ENCODE measurements at places on chromosomes 3 and 15.

DNA sequence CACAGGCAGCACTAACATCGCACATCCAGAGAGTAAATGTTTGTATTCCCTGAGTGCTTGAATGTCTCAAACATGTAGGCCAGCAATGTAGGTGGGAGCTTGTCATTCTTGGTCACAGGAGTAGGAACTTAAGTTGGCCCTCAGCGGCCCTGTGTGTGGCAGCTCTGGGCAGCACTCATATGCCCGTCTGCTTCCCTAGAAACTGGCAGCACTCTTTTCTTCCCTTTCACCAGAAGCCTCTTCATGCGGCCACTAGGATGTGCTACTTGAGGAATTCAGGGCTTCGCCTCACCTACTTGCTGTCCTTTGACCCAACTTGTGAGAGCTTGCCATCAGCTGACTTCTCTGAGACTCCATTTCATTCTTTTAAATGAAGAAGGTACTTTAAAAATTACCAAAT is 69.5 kb downstream of the TIPARP start:
- DNase-seq, result no peak

GRCh38 chr3:18656410-18656809 is 231.3 kb upstream of the SATB1 start:
- no peak for DNase-seq

GRCh38 chr3:111737706-111738086 is 121.4 kb upstream of the PHLDB2 start:
- DNase-seq, result no peak

- DNase-seq, result no peak
These were observed 758.1 kb downstream of the NAALADL2 start for GRCh38 chr3:175617247-175617646.

DNA sequence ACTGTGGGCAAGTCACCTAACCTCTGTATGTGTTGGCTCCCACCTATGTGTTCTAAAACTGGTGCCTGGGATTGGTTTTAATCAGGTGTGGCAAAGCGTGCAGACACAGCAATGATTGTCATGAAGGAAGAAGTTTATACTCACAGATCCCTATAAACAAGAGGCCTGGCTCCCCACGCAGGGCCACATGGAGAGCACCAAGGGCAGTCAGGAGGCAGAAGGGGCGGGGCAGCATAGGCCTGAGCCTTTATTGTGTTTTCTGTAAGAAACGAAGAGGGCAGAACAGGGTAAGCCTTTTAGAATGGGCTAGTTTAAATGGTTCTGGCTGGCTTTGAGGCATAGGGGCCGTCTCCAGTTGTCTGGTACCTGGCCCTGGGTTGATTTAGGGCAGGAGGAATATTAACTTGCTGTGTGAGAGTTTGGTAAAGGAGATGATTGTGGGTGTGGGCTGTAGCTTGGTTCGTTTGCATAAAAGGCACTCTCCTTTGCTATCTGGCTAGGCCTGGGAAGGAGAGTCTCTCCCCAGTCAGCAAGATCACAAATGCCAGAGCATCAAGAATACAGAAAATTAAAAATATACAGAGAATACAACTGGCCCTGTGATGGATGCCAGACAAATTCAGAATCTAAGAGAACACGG is 2.2 kb upstream of the FBXW12 start:
- no peak for DNase-seq

GRCh38 chr3:23202921-23203707 is at the start of gene UBE2E2:
UBE2E2 (plus strand) TSS chr3:23203327.
- DNase-seq, result peak; percentile 79

DNA sequence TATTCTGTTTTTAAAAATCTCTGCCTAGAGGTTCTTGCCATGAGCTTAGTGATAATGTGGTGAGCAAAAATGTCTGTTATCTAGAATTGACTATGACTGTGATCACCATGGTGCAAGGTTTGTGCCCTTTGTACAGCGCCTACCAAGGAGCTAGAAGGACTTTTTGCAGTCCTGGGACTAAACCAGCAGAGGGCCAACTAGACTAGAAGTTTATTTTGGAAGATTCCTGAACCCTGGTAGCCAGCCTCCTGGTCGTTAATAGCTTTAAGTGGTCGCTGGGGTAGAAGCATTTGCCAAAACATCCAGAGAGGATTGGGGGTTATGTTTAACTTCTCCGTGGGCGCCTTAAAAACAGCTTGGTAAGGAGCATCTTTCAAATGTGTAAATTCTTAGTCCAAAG is 7.8 kb downstream of the SCG5 start:
- no peak for DNase-seq

DNA sequence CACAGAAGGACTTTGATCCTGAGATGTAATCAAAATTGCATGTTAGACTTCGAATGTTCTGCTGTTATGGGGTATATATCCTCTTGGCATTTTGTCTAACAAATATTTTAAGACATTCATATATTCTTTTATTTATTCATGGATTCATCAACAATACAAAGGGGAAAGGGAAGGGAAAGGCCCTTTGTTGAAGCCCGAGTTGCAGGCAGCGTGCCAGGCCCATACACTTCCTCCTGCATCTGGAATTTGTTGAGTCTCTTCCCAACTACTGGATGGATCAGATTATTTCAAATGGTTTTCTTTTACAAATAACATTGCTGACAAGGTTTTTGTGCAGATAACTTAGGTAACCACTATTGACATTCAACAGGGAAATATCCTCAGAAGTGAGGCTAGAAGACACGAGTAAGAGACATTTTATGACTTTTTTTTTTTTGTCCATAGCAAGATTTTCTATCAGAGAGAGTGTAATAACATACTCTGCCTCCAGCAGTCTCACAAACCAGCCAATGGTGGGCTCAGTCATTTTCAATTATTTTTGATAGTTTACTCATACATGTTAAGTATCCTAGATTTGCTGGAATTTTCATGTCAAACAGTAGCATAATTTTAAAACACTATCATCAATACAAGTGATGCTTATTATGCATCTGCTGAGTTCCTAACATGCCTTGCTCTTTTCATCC is 94.3 kb downstream of the RPL39L start:
- no peak for DNase-seq

DNA sequence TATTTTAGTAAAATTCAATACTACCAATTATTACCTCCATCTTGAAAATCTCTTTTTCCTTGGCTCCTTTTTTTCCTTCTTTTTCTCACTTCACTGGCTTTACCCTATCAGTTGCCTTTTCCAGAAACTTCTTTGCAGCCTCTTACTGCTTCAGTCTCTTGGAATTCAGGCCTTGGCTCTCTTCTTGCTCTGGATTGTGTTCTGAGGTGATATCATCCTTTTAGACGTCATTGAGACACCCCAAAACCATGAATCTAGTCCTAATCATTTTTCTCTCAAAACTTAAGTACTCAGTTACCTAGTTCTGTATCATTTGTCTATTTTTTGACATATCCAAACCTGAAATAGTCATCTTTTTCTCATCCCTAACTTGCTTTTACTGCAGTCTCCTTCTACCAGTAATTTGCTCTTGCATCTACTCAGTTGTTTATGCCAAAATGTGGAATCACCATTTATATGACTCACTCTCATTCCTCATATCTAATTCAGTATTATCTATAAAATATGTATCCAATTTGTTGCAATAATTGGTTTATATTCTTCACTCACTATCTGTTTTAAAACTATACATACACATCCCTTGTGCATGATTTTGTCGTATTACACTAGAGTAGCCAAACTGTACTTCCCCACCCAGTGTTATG is 703.2 kb upstream of the CCDC54 start:
- no peak for DNase-seq

- DNase-seq, result no peak
These were observed 130.5 kb upstream of the MCTP2 start for GRCh38 chr15:94100863-94101262.

DNA sequence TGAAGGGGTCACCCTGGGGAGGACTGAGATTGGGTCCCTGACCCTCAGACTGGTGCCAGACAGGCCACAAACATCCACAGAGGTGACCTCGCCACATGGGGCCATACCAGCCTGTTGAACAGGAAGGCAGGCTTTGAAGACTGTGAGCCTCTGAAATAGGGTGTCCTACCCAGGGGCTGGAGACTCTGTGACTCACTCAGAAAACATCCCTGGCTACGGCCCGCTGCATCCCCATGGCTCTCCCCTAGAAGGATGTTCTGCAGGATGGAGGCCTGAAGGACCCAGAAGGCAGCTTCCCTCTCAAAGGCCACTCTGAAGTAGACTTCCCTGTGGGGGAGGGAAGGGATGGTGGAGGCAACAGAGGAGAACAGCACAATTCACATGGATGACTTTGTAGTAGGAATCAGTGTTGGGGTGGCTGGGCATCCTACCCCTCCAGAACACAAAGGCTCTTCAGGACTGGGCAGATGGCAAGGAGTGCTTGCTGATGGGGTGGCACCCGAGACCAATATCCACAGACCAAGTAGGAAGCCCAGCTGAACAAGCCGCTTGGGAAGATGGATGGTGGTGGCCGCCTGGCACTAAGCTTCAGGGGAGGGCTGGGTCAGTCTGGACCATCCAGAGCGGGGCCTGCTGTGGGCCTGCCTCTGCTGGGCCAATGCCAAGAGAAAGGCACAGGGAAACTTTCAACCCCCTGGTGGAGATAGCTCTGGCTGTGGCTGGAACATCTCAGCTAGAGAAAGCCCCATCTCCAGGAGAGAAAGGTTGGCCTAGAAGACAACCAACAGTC is 37.6 kb upstream of the DUSP7 start:
- DNase-seq, result no peak

DNA sequence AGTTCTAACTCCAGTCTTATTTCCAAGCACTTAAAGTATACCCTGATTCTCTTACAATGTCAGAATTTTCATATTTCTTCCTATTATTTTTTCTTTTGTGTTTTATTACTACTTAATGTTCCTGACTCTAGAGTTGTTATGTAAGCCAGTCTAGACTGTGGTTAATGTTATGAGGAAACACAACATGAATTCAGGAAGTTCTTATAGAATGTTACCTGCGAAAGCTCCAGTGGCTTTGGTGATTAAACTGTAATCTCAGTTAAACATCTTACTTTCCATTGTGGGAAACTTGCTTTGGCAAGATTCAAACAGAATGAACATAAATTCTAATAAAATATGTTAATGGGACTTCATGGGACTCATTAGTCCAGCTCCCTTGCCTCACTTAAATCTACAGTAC is 36.6 kb upstream of the CHL1 start:
- no peak for DNase-seq

DNA sequence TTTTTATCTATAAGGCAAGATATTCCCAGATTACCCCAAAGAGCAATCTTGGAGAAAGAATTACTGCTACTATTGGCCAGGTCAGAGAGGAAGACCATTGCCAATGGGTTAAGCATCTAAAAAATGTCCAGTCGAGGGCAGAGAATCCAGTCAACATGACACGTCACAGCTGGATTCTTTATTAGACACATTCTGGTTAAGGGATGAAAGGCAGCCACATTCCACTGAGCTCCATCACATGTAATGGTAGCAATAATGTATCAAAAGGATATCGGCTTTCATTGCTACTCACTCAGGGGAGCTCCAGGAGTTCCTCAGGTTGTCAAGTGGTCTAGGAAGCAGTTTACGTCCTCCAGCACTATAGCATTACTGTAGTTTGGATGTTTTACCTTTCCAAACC is 421.1 kb downstream of the PLOD2 start:
- DNase-seq, result no peak

DNA sequence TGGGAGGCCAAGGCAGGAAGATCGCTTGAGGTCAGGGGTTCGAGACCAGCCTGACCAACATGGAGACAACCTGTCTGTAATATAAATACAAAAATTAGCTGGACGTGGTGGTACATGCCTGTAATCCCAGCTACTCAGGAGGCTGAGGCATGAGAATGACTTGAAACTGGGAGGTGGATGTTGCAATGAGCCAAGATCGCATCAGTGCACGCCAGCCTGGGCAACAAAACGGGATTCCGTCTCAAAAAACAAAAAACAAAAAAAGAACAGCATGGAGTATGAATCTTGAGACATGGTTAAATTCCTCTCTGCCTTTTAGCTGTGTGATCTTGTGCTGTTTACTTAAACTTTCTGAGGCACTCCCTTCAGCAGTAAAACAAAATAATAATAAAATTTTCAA is 244.9 kb downstream of the FGF12 start:
- no peak for DNase-seq

GRCh38 chr3:18766974-18767373 is 341.8 kb upstream of the SATB1 start:
- DNase-seq, result no peak

- DNase-seq, result no peak
These were observed 137.0 kb downstream of the TMCO5A start for GRCh38 chr15:38071211-38071972.

- DNase-seq, result no peak
These were observed 268.4 kb upstream of the NSMCE3 start for GRCh38 chr15:29538044-29538443.

DNA sequence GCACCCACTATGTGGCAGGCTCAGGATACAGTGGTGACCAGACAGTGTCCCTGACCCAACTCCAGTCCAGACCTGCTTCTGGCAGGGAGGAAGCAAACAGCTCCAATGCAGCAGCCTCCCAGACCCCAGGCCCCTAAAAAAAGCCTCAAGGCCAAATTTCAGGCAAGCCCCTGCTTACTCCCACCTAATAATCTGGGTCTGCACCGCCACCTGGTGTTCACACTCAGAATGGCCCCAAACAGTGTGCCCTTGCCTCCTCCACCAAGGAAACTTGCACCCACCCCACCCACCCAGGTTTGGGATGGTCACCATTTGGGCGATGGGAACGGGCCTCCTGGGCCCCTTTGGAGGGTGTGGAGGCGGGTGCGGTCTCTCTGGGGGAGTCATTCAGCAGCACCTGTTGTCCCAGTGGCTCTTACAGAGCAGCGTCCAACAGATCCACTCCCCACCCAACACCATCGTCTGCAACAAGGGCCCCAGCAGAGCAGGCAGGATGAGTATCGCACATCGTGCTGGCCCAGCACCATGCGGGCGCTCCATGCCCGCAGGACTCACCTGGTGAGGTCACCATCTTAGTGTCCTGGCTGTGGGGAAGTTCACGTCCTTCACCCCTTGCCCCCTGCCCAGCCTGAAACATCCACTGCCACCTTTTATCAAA is 17.3 kb downstream of the C3orf18 start:
- no peak for DNase-seq

DNA sequence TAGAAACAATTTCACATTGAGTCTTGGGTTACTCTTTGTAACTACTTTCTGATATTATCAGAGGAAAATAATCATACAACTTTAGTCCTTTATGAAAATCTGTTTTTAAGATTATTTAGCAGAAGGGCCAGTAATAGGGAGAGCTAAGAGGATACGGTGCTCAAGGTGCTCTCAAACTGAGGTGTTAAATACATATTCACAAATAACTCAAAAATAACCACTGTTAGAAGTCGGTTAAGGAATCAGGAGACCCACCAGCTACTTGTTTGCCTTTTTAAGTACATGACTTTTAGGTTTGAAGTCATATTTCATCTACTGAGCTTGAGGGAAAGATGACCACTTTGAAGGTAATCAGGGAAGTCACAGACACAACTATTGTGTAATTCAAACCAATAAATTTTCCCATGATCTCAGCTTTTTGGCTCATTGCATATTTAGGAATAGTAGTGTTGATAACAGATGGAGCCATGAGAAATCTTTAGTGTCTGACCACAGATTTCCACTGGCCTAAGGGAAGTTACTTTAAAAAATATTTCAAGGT is 1.4 kb upstream of the RSRC1 start:
- no peak for DNase-seq
